Activated T-helper 1 cell treated with anti-CD3 and anti-CD28 coated beads, Interleukin-12 subunit alpha, Interleukin-12 subunit beta, Interleukin-2, Interleukin-4 antibody, amounts not matched to agents 30 ng/mL and 10 ng/mL and 1 ng/mL, durations not matched to agents 14 hours and 24 hours and 36 hours (primary cell): ENCODE measurements at places on chromosomes 3 and 15. TPM values are rescaled to one million over a fixed set of nuclear protein-coding genes. Genes with fewer than 3 reads are reported as not detected.

Gene GABRR3
- not detected in 2 replicates for total RNA-seq

GRCh38 chr3:197218210-197218609 lies 80.2 kb downstream of the DLG1 start:
- no peak for DNase-seq

Gene SPINT1
- 11.0 and 12.4 TPM in 2 replicates for total RNA-seq

DNA sequence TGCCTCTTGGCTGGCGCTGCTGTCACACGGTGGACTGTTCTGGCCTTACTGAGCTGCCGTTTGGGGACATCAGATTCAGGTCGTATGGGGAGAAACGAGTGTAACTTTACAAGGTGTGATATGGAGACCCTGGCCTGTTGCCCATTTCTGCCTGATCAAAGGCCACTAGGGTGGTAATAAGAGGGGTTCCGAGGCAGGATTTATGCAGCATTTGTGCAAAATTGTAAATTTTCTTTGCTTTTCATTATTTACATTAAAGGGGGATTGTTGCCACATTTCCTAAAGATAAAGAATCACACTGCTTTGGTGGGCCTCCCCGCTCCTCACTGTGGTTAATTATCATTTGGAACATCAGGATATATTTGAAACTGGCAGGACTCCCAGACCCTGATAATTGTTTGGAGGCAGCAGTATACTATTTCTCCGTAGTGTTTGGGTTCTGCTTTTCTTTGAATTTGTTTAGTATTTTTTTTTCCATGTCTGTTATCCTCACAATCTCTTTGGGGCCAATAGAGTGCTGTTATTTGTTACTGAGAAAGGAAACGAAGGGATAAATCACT lies 891 bp downstream of the NXPE3 start:
- no peak for DNase-seq

- no peak for DNase-seq
Observed at GRCh38 chr3:13159890-13160289, 86.7 kb upstream of the IQSEC1 start.

DNA sequence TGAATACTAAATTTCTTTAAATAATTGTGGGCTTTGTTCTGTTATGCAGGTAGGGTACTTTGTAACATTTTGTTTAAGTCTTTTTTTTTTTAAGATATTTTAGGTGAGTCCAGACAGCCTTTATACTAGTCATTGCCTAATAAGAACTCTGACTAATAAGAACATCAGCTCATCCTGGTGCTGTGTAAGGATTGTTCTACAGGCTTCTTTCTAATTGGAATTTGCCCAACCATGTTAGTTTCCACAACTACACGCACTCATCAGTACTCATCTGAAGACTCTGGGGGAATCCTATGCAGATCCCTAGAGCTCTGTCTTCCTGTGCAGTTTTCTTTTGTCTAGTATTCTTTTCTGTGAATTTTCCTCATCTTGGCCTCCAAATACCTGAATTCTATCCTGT lies 741.8 kb downstream of the IGSF11 start:
- DNase-seq, result no peak

Gene B3GALNT1
- total RNA-seq, result 2.4 and 2.6 TPM in 2 replicates

GRCh38 chr3:78893161-78893560 lies 874.6 kb downstream of the ROBO1 start:
- no peak for DNase-seq

- DNase-seq, result no peak
Observed at GRCh38 chr15:81869161-81869954, 176.5 kb downstream of the MEX3B start.

DNA sequence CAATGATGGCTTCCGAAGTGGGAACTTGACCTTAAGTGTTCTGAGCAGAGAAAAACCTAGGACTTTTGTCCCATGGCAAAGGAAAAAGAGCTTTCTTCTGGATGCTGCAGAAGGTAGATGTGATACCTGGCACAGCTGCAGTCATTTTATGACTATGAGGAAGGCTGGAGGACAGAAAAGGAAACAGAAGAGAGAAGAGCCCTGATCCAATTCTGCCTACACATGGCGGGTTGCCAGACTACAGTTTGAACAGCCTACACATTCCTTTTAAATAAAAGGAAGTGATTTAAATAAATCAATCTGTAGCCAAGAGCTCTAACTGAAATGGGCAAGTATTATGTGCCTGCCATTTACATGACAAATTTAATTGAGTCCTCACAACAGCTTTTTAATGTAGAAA lies 43.6 kb upstream of the CHRNB4 start:
- DNase-seq, result no peak

- DNase-seq, result no peak
Observed at GRCh38 chr15:82838096-82838735, 28.8 kb downstream of the WHAMM start.

GRCh38 chr3:36302158-36302509 lies 78.2 kb upstream of the STAC start:
- no peak for DNase-seq

Gene KCNMB2
- not detected in 2 replicates for total RNA-seq

Gene CCDC54
- not detected in 2 replicates for total RNA-seq

DNA sequence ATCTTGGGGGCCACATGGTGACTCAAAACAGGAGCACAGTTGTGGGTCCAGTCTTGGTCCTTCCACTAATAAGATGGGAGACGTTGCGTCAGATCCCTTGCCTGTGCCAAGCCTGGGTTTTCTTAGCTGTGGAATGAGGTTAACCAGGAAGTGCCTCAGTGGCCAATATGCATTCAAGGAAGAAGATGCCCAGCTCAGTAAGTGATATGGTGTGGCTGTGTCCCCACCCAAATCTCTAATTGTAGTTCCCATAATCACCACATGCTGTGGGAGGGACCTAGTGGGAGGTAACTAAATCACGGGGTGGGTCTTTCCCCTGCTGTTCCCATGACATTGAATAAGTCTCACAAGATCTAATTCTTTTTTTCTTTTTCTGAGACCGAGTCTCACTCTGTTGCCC lies 6.4 kb downstream of the ALG1L2 start:
- no peak for DNase-seq

- DNase-seq, result no peak
Observed at GRCh38 chr3:49172551-49173041, 1.2 kb downstream of the KLHDC8B start.

Gene JMJD7
- total RNA-seq, result 14.2 and 17.8 TPM in 2 replicates

- DNase-seq, result no peak
Observed at GRCh38 chr15:39801641-39802309, 19.1 kb upstream of the FSIP1 start.

Gene C3orf22
- total RNA-seq, result not detected in 2 replicates

- no peak for DNase-seq
Observed at GRCh38 chr3:76429581-76430177, 610.2 kb upstream of the ROBO2 start.

Gene C15orf61
- 6.6 and 6.9 TPM in 2 replicates for total RNA-seq

DNA sequence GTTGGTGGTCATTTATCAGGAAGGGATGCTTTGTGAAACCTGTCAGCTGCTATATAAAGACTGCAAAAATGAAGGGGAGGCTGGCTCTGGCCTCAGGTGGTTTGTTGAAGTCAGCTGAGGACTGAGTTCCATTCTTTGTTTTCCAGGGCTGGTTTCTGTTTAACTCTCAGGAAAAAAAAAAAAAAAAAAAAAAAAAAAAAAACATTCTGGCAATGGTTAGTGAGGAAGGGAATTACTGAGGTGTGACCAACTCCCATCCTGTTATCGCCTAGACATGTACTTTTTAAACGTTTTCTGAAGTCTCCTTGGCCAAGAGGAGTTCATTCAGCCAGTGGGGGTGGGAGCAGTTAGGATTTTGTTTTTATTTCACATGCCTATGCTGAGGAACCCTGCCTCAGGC lies 316.3 kb downstream of the OXSM start:
- no peak for DNase-seq

Gene SLC9C1
- not detected in 2 replicates for total RNA-seq

DNA sequence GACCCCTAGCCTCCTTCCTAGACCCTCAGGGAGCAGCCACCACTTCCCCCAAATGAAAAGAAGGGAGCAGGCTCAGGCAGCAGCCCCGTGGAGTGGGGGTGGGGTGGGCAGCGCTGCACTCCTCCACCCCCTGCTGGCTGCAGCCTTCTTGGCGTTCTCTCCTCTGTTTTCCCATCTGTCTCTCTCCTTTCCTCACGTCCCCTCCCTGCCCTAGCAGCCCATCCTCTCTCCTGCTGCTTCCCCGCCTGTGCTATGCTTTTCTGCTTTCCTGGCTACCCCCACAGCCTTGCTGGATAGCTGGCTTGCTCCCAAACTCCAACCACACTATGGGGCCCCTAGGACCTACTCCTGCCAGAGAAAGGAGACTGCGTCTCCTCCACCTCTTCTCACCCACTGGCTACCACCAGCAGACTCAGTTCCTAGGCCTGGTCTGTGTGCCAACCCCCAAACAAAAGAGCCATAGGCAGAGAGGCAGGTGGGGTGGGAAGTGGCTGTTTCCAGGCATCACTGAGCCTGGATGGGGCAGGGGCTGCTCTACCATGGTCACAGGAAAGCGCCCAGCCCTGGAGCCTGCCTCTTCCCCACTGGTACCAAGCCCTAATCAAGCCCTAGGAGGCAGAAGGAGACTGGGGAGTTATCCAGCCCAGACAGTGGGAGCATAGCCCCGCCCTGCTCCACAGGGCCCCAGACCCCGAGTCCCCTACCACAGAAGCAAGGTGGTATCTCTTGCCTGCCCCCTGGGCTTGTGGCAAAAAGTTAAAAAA lies 3.4 kb upstream of the DISP2 start:
- no peak for DNase-seq

GRCh38 chr3:185851046-185851445 lies 26.2 kb upstream of the IGF2BP2 start:
- no peak for DNase-seq

DNA sequence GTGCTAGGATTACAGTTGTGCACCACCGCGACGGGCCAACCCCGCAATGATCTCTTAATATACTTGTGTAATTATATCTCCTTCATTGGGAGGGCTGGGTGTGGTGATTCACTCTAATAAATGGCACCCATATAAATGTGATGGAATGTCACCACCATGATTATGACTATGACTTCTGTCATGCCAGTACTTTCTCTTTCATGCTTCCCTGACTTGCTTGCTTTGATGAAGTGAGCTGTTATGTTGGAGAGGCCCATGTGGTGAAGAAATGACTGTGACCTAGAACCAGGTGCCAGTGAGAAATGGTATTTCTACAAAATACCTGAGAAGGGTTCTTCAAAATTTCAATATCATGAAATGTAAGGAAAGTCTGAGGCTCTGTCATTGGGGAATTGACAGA lies 24.4 kb upstream of the TP63 start:
- no peak for DNase-seq

DNA sequence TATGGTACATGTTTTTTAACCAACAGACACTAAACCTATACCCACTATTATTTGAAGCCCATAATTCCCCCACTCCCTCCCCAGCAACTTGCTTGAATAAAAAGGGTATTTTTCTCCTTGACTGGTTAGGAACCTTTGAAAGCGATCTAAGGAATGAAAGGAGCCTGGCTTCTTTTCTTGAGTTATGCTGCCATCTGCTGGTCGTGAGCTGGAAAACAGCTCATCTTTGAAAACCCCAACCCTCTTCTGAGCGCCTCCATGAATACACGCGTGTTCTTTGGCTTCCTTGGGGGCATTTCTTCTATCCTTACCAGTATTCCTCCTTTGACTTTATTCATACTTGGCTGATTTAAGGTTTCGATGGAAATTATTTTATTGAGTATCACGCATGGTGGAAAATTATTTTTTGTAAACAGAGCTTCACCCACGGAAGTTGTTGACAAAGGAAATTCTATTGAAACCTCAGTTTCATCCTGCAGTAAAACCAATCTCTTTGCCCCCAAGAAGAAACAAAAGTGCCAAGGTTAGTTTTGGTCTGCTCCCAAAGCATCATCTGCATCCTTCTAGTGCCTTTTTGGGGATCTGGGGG lies 171.6 kb downstream of the SV2B start:
- peak; percentile 38 for DNase-seq

Gene GLDN
- 0.15 TPM in 1 of 2 replicates, not detected in the other for total RNA-seq

- DNase-seq, result no peak
Observed at GRCh38 chr15:100663086-100663914, 60.9 kb downstream of the ASB7 start.

Gene WNT5A
- total RNA-seq, result not detected in 2 replicates

GRCh38 chr3:187325632-187326031 lies 34.1 kb upstream of the MASP1 start:
- DNase-seq, result no peak

DNA sequence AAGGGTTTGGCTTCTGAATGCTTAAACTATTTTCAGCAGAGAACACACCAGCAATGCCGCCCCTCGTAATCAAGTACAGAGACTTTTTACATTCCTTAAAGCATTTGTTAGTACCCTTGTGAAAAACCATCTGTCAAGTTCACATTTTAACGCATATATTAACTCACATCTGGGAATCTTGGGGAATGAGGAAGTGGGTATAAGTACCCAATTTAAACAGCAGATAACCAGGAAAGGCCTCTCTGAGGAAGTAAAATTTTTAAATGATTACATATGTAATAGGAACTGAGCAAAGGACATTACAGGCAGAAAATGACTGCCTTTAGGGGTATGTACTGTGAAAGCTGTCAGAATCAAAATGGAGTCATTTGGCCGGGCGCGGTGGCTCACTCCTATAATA lies 12.8 kb upstream of the CFAP44 start:
- no peak for DNase-seq

DNA sequence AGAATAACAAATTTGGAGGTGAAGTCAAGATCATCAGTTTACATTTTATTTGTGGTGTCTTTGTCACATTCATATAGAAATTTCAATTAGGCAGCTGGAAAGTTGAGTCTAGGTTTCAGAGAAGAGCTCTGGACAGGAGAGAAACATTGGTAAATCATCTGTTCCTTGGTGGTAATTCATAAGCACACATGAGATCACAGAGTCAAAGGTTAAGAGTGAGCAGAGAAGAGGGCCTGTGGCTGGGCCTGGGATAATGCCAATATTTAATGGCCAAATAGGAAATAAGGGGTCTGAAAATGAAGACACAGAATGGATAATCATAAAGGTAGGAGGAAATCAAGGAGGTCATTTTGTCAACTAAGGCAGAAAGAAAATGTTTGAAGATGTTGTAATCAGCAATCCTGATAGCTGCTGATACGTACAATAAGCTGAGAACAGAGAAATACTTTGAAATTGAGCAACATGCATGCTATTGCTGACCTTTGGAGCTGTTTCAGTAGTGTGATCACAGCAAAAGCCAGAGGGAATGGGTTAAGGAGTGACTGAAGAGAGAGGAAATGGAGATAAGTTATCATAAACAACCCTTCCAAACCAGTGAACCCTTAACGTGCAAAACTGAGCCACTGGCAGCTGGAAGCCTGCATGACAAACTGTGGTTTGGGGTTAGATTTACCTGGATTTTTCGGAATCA lies 692.8 kb downstream of the AGBL1 start:
- no peak for DNase-seq

DNA sequence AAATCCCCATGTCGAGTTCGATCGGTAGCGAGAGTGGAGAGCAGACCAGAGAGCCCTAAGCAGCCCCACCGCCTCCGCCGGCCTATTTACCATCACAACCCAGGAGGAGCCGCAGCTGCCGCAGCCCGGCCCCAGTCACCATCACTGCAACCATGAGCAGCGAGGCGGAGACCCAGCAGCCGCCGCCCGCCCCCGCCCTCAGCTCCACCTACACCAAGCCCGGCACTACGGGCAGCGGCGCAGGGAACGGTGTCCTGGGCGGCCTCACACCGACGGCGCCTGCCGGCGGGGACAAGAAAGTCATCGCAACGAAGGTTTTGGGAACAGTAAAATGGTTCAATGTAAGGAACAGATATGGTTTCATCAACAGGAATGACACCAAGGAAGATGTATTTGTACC lies 89.5 kb upstream of the TPM1 start:
- DNase-seq, result no peak
